ENCODE measurements at places on chromosomes 1 and 21.

GRCh38 chr1:76219366-76219818 lies 144.8 kb downstream of the ST6GALNAC3 start:
- DNase-seq, result no peak

GRCh38 chr1:160206036-160206389 lies 829 bp downstream of the PEA15 start:
- no peak for DNase-seq

GRCh38 chr1:33849211-33849610 lies 14.7 kb upstream of the HMGB4 start:
- no peak for DNase-seq

DNA sequence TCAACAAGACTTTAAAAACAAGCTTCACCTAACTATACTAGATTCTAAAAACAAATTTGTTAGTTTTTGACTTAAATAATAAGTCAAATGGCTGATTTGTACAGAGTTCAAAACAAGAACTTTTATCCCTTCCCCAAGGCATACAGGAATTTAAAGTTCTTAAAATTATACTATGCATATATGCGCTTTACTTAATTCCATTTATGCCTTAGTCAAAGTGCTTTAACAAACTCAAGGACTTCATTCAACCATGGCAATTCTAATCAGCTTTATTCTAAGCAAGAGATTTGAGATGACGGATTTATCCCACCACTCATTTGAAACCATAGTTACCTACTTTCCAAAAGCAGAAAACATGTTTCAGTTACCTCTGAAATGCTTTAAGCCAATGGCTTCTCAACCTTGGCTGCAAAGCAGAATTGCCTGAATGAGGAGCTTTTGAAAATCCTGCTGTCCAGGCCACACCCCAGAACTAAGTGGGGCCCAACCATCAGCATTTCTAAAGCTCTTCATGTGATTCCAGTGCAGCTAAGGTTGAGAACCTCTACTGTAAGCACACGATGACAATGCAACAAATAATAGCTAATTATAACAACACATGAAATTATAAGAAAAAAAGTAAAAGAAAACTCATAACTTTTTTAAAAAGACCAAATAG lies 44.6 kb downstream of the TTLL7 start:
- no peak for DNase-seq

- DNase-seq, result no peak
Observed at GRCh38 chr1:221939607-221940006, 197.7 kb upstream of the DUSP10 start.

DNA sequence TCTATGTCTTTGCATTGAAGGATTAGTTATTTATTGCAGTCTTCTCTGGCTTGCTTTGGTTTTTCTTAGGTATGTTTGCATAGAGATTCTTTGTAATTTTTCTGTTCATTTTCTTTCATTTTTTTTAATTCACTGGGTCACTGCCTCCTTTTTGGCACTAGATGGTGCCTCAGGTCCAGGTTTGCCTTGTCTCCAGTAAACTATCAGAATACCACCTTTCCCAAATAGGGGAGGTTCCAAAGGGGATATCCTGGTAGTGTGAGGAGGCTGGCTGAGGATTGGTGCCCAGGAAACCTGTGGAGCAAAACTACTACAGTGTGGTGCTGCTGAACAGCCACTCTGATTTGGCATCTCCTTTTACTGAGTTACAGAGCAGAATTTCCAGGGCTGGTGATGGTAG lies 257.1 kb downstream of the KCTD3 start:
- no peak for DNase-seq

DNA sequence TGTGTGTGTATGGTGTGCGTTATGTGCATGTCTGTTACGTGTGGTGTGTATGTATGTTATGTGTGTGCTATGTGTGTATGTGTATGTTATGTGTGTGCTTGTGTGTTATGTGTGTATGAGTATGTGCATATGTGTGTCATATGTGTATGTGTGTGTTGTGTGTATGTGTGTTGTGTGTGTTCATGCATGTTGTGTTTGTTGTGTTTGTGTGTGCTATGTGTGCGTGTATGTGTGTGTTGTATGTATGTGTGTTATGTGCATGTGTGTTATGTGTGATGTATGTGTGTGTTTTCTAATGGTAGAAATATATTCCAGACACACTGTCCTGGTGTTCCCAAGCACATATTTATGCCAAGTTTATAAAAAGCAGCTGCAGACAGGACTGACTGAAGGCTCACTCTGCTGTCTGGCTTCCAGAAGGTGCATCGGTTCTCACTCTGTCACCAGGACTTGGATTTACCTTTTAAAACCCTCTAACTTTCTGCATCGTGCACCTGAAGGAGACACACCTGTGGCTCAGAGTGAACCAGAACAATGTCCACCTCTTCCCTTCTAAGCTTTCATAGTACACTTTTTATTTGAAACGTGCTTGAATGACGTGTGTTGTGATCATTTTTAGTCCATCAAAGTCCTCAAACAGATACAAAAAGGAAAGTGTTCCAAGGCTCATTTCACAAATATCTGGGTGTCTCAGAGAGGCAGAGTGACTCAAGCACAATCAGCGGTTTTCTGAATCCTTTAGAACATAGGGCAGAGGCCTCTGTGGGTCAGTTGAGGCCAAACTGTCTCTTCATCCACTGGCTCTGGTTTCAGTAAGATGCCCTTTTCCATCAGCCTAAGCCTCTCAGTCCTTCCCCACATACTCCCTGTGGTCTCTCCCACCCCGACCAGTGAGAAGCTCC lies 49.9 kb downstream of the TOMM20 start:
- DNase-seq, result no peak

DNA sequence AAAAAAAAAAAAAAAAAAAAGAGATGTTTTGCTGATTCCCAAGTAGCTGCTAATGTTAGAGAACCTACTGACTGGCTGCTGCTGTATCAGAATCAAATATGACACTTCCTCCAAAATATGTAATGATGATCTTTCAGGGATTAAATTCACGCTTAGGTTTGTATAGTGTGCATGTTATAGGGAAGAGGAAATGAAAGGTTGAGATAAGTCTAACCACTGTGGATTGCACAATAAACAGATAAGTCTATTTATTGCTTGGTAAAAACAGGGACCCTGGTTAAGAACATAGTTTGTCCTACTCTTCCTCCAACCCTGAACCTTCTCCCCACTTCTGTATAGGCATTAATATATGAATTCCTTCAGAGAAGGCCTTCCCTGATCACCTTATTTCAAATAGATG lies 13.2 kb downstream of the RC3H1 start:
- DNase-seq, result no peak

- no peak for DNase-seq
Observed at GRCh38 chr1:1318131-1318652, 6.3 kb downstream of the INTS11 start.

- DNase-seq, result no peak
Observed at GRCh38 chr1:30110846-30111245, 612.5 kb downstream of the MATN1 start.

DNA sequence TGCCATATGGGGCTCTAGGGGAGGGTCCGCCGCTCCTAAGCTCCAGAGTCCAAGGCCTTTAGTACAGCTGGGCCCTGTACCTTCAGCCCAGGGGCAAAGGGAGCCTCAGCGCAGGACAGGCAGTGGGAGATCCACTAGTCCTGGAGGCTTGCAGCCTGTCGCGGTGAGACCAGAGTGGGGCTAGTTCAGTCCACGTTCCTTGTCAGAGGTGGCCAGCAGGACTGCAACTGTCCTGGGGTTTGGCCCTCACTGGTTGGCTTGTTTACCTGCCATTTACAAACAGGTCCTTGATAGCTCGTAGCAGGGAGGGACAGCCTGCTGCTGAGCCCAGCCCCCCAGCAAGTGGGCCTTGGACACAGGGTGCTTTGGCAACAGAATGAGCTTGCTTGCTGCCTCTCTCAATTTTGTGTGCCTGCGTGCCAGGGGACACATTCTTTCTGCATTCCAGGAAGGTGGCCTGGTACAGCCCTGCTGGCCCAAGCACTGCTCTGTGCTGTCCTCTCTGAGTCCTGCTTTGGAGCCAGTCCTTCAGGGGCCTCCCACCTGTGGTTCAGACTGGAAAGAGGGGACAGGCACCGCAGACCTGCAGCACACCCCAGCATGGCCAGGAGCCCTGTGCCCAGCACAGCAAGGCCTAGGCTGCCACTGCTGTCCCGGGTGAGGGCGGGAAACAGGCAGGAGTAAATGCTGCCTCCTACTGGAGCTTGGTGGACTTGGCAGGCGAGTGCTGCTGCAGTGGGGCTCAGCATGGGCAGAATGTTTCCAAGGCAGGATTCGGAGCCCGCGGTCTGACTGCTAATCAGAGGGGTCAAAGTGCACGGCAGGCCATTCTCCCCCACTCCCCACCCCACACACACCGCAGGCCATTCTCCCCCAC lies 15.2 kb downstream of the H6PD start:
- no peak for DNase-seq

GRCh38 chr1:56188221-56188620 lies 391.1 kb downstream of the PLPP3 start:
- DNase-seq, result no peak

- DNase-seq, result no peak
Observed at GRCh38 chr1:152520561-152521090, 6.3 kb downstream of the CRCT1 start.
